ENCODE measurements at places on chromosomes 3 and 15. TPM values are rescaled to one million over a fixed set of nuclear protein-coding genes. Genes with fewer than 3 reads are reported as not detected.

Gene FBXL2
- total RNA-seq: 19.5 TPM

Gene PRR20G
- not detected for total RNA-seq

Gene P2RY14
- total RNA-seq: not detected

Gene CLDN18
- not detected for total RNA-seq

Gene C3orf70
- not detected for total RNA-seq

Gene MESP2
- 1.7 TPM for total RNA-seq

Gene CYP8B1
- total RNA-seq: not detected

Gene MINAR1
- 0.08 TPM for total RNA-seq

Gene COL6A5
- not detected for total RNA-seq

Gene OXSR1
- total RNA-seq: 37.5 TPM

Gene PLCL2
- 1.1 TPM for total RNA-seq

Gene LRTM1
- total RNA-seq: not detected

Gene ATP2C1
- 44.6 TPM for total RNA-seq

Gene CAMP
- total RNA-seq: 0.62 TPM

Gene LEKR1
- 0.30 TPM for total RNA-seq

Gene NME9
- total RNA-seq: not detected

Gene ZNF660
- 0.72 TPM for total RNA-seq

Gene ATRIP
- 10.8 TPM for total RNA-seq

Gene TF
- 0.27 TPM for total RNA-seq

Gene KLHL40
- total RNA-seq: not detected

Gene HDGFL3
- total RNA-seq: 44.7 TPM

Gene ACVR2B
- total RNA-seq: 1.1 TPM

Gene RTF1
- 22.6 TPM for total RNA-seq

Gene RRP9
- 29.8 TPM for total RNA-seq

Gene SLC6A1
- total RNA-seq: not detected

Gene BSN
- total RNA-seq: under 0.01 TPM

Gene CPEB1
- total RNA-seq: 0.04 TPM

Gene ALDH1A2
- not detected for total RNA-seq

Gene TTLL13
- 0.11 TPM for total RNA-seq

Gene THBS1
- 1,084 TPM for total RNA-seq

Gene TNNC1
- total RNA-seq: not detected

Gene DPPA4
- total RNA-seq: not detected

Gene ZMYND10
- total RNA-seq: 0.11 TPM

Gene GOLGA8T
- total RNA-seq: not detected

Gene STRIT1
- total RNA-seq: not detected

Gene ACAN
- not detected for total RNA-seq

Gene MEGF11
- total RNA-seq: not detected

Gene NR1I2
- total RNA-seq: 0.08 TPM

Gene IGSF10
- not detected for total RNA-seq

Gene EIF3J
- 21.0 TPM for total RNA-seq

Gene TRH
- not detected for total RNA-seq

Gene OXTR
- 0.61 TPM for total RNA-seq

All from hair follicular keratinocyte (primary cell).